ENCODE measurements at places on chromosomes 11 and 22.

GRCh38 chr22:47802421-47802820 is 1040.0 kb downstream of the TBC1D22A start:
- no peak for DNase-seq

- no peak for DNase-seq
Observed at GRCh38 chr22:24049211-24049610, 38.1 kb downstream of the CABIN1 start.

GRCh38 chr11:110530900-110531741 is 101.4 kb downstream of the FDX1 start:
- DNase-seq, result no peak

DNA sequence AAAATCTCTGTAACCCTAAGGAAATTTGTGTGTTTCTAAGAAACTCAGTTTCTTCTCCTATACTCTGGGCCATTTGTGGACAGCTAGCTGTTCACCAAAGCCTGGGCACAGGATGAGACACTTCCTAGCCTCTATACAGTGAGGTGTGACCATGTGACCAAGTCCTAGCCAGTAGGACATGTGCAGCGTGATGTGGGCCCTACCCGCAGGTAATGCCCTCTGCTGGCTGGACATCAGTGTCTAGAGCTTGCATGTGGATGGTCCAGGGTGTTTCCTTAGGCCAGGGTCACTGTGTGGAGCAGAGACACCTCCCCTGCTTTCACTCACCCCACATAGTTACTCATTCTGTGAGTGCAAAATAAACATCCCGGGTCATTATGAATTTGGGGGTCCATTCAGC is 100.5 kb downstream of the LARGE1 start:
- DNase-seq, result no peak

GRCh38 chr22:19641254-19641982 is 72.9 kb upstream of the SEPTIN5 start:
- DNase-seq, result no peak

DNA sequence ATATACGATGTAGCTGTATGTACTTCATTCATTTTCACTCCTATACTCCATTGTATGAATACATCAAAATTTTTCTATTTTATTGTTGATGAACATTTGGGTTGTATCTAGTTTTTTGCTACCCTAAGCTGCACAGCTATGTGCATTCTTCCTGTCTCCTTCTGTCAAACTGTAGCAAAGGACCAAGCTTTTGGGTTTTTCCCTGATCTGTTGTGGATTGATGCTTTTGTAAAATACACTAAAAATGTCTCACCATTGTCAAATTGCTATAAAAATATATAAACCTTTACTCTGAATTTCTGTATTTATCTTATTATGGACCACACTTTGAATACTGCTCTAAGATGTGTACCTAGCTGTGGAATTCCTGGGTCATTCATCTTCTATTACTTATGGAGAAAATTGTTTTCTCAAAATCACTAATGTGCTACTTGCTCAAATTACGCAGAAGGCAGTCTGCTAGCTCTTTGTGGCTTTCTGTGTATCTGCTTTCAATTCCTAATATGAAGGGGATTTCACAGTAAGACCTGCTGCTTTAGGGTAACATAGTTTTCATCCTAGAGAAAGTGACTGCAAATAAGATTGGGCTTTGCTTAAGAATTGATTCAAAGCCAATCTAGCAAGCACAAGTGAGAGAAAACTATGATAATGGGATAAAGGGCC is 123.4 kb downstream of the CYP2R1 start:
- no peak for DNase-seq

GRCh38 chr22:24503137-24503842 is 8.2 kb downstream of the UPB1 start:
- DNase-seq, result peak; percentile 81

DNA sequence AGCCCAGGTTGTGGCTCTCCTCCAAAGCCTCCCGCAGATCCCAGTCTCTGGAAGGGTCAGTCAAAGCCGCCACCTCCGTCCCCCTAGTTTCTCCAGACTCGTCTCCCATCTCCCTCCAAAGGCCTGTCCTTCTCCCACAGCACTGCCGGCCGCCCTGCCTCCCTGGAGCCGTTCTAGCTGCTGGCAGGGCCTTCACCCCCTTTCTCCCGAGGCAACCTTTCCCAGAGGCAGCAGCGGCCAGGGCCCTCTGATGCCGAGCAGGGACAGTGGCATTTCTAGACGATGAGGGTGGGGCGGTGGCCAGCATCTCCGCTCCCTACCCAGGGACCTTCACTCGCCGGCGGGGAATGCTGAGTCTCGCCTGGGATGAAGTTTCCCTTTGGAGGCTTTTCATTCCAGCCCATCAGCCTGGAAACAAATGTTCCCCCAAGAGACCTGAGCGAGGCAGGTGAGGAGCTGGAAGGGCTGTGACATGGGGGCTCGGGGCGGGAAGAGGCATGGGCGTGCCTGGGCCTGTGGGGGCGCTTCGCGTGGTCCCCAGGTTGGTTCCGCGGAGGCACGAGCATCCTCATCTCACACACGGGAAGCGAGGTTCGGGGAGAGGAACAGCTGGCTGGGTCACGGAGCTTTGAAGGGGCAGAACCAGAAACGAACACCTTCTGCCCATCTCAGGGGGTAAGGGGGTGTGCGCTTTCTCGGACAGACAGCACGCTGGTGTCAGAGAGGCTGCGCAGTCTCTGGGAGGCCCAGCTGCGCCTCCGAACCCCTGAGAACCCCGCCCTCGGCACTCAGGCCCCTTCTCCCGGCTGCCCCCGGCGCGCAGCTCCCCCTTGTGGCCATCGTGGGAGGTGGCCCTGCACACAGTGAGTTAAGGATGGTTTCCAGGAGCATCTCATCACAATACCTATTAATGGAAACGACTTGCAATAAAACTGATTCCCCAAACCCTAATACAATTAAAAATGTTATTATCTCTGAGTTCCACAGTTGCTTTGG is 18.1 kb upstream of the KLHL35 start:
- DNase-seq, result no peak

- DNase-seq, result no peak
Observed at GRCh38 chr11:69211920-69212797, 56.4 kb downstream of the SMIM38 start.

DNA sequence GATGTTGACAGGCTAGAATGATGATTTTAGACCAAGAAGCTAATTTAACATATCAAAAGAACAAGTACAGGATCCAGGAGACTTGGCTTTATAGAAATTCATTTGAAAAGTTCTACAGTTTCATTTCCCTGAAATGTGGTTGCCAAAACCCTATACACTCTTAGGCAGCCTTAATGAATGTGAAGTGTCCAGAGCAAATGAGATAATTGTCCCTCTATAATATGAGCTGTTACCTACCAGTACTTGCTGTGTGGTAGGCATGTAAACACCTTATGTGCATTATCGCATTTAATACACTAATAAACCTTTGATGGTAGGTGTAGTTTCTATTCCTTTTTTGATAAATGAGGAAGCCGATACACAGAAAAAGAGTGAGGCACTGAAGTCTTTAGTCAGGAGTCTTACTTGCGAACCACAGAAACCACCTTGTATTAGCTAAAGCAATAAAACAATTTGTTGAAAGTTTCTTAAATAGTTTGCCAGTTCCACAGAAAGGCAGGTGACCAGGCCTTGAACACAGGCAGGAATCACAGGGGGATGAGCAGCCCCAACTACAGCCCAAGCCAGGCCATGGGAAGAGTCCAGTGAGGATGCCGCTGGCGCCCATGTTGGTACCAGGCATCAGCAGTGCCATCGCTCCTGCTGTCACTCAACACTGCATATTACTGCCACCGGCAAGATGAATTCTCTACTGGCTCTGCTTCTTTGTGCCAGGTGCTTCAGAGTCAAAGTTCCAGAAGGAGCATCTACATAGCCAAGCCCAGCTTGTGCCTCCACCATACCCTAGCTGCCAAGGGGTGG is 81.7 kb downstream of the SWAP70 start:
- DNase-seq, result no peak

- peak; percentile 12 for DNase-seq
Observed at GRCh38 chr11:93169950-93170561, 27.7 kb downstream of the SLC36A4 start.

- DNase-seq, result no peak
Observed at GRCh38 chr22:25069758-25070481, 117.4 kb downstream of the KIAA1671 start.

DNA sequence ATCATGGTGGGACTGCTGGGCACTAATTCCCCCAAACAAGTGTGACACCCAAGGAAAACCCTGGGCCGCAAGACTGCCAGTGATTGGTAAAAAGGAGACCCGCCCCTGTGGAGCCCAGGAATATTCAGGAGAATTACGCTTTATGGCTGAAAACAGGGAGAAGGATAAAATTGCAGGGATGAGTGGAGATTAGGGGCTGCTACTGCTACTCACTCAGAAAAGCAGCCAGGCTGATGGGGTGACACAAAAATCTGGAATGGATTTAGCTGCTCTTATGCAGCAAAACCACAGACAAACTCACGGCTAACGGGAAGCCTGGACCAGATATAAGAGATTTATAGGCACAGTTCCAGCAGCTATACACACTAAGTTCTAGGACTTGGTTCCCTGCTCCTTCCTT is 4.4 kb upstream of the FBXO3 start:
- DNase-seq, result peak; percentile 70

- no peak for DNase-seq
Observed at GRCh38 chr11:61150706-61151544, 10.3 kb downstream of the VPS37C start.

- DNase-seq, result peak; percentile 67
Observed at GRCh38 chr11:64870176-64870892, 8.1 kb downstream of the EHD1 start.

DNA sequence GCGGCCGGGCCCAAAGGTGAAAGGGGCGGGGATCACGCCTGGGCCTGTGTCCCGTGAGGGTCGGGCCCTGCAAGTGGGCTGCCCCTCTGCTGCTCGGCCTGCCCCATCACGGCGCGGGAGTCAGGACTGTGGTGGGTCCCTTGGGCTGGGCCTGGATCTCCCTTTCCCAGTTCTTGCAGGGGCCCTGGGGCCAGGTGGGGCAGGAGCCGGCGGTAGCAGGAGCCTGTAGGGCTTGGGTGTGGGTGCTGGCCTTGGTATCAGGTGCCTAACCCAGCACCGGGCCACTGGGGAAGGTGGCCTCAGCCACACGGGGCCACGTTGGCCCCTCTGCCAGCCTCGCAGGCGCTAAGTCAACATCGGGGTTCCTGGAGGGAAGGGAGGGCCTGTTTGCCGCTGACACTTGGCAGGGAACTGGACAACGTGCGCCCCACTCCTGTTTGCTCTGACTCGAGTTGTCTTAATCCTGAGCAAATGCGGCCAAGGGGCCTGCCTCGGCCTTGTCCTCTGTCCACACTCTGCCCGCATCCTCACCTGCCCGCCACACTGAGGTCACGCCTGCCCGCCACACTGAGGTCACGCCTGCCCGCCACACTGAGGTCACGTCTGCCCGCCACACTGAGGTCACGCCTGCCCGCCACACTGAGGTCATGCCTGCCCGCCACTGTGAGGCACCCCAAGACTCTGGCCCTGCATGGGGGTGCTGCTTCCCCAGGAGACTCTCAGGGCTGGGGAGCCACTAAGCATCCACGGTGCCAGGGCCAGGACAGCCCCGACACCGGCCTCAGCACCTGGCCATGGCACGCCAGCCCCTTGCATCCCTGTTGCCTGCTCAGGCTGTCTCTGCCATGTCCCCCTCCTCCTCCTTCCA is 14.2 kb upstream of the MUC5B start:
- DNase-seq, result no peak

GRCh38 chr11:114258696-114259095 is 37.5 kb upstream of the NNMT start:
- DNase-seq, result no peak

- peak; percentile 52 for DNase-seq
Observed at GRCh38 chr11:47924184-47924691, 56.1 kb upstream of the PTPRJ start.

DNA sequence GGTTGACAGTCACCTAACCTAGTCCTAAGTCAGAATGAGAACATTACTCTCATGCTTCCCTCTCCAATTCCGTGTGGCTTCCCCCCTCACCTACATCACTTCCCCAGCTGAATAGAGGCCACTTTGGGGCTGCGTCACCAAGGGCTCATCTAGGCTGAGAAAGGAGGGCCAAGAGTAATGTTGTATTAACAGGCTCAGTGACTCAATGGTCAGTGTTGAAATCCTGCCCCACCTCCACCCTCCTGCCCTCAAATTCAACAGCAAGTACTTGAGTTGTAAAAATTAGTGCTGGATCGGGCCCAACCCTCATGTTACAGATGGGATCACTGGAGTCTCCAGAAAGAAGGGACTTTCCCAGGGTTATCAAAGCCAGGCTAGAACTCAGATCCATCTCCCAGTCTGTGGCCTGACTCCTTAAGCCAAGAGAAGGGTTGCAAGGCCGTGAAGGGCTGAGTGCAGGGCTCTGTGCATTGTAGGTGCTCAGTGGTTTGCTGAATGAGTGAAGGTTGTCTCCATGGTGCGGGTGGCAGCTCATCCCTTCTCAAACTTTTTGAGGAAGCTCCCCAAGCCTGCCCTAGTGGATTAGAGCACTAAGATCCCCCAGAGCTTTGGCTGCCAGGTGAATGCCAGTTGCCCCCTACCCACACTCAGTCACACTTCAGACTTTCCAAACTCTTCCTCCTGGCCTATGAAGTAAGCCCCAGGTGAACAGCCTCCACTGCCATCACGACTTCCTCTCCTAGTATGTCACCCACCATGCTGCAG is 3.2 kb downstream of the DGAT2 start:
- peak; percentile 61 for DNase-seq

DNA sequence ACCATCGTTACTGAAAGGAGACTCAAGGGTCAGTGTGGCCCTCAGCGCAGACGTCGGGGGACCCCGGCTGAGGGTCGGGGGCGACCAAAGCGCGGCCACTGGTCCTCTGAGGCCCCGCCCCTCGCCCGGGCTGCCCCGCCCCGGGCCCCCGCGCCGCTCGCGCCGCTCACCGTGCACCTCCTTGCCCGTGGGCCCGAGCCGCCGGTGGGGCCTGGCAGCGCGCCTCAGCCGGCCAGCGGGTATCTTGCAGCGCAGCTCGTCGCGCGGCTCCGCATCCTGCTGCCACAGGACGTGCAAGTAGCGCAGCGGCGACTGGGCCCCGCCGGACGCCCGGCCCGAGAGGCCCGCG is 419 bp downstream of the ANKRD54 start:
- DNase-seq, result peak; percentile 40

DNA sequence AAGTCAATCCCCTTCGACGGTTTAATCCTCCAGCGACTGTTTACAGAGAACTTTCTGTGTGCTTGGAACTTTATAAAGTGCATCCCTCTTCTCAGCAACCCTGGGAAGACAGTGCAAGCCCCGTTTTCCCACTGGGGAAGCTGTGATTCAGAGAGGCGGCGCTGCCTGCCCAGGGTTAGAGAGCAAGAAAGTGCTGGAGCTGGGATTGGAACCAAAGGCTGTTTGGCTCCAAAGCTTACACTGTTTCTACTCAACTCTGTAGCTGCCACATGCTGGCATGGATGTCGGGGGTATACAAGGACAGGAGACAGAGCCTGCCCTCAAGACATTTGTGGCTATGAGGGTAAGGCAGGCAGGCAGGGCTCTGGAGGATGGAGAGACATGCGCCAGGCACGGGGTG is 13.0 kb downstream of the FBLN1 start:
- DNase-seq, result no peak

- no peak for DNase-seq
Observed at GRCh38 chr11:80083531-80083951, 642.7 kb upstream of the TENM4 start.

- peak; percentile 14 for DNase-seq
Observed at GRCh38 chr11:6635082-6635932, 16.1 kb upstream of the TPP1 start.

GRCh38 chr11:75214411-75214821 is 26.2 kb upstream of the TPBGL start:
- peak; percentile 80 for DNase-seq

GRCh38 chr11:76990628-76991027 is 43.6 kb upstream of the B3GNT6 start:
- no peak for DNase-seq

GRCh38 chr11:12642040-12642439 is 32.2 kb upstream of the TEAD1 start:
- no peak for DNase-seq

GRCh38 chr11:8235925-8236324 is 27.8 kb downstream of the LMO1 start:
- DNase-seq, result no peak

All from AG08395 (cell line).